ENCODE measurements at places on chromosomes 5 and 9.

DNA sequence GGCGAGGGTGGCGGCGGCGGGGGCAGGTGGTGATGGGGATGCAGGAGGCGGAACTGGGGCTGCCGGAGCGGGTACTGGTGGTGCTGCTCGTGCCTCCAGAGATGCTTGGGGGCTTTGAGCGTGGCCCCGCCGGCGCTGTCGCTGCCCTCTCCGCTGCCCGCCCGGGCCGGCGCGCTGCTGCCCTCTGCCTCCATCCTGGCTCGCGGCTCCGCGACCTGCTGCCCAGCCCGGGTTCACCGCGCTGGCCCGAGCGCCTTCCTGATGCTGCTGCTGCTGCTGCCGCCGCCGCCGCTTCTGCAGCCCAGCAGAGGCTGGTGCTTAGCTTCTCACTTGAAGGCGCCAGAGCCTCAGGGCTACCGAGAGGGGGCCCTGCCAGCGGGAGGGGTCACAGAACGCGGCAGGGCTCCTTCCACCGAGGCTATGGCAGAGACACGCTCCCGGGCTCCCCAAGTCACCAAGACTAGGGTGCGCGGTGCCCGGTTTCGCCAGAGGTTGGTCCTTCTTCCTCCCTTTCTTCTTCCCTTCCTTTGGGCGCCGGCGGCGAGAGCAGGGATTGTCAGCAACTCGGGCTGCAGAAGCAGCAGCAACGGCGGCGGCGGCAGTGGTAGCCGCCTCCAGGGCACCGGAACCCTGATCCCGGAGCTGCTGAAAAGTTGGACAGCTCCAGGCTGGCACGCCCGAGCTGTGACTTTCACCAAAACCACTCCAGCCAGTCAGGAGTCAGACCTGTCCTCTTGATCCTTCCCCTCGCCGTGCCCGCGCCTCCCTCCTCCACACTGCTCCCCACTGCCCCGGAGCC, at the start of gene PDE4D:
TSS of gene PDE4D (minus strand) at position 298 of the 799 bp plus-strand sequence.
- DNase-seq: no peak

GRCh38 chr9:34574571-34574970, 15.0 kb downstream of the CNTFR start:
- no peak for DNase-seq

GRCh38 chr9:116288658-116289057, 135.1 kb downstream of the PAPPA start:
- no peak for DNase-seq

DNA sequence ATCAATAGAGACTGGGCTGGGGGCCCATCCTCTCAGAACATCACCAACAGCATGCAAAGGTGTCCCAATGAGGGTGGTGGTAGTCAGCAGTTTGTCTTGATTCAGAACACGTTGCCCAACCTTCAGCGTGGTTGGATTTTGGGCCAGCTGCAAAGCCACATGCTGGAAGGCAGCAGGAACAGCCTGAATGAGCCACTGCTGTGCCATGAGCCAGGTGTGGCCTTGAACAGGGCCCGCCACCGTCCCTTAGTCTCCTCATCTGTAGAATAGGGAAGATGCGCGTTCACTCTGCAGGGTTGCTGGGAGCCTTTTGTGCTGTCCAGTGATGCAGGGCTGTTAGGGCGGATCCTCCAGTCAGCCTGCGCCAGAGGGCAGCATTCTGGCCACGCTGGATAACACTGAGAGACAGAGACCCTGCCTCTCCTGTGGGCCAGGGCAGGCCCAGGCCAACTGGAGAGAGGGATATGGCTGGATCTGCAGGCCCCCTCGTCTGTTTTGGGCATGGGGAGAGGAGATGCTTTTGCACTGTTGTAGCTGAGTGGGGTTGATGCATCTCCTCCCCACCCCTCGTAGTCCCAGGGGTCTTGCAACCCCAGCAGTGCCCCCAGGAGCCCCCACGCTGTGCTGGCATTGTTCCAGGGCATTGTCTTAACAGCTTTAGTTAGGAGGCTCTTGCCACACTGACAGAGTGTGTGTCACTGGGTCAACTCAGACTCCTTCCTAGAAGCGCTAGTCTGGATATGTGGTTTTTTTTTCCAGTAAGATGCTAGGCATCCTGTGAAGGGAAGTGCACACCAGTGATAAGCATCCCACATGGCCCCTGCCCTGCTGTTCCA, 42.1 kb downstream of the SLC46A2 start:
- DNase-seq: no peak

DNA sequence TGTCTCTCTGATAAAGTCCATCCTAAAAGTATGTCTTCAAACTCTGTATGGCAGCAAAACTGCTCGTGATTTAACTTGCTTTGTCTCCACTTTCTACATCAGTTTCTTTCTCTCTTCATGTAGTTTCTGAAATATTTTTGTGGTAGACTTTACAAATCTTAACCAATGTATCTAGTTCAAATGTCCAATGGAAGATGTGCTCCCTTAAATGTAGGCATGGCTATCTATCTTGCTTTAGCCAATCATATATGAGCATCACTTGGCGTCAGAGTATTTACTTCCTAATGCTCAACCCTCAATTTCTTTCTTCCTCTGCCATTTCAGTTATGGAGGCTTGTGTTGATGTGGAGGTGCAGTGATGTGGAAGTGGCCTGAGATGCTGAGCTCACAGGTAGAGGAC, 206.1 kb upstream of the ZNF608 start:
- no peak for DNase-seq

- DNase-seq: no peak
Observed at GRCh38 chr5:173712609-173713175, 96.2 kb upstream of the BOD1 start.

GRCh38 chr5:119316906-119317305, 38.9 kb upstream of the TNFAIP8 start:
- no peak for DNase-seq

- DNase-seq: no peak
Observed at GRCh38 chr9:90517103-90517502, 125.5 kb downstream of the DIRAS2 start.

GRCh38 chr9:129547869-129548570, 72.9 kb downstream of the C9orf50 start:
- DNase-seq: no peak

DNA sequence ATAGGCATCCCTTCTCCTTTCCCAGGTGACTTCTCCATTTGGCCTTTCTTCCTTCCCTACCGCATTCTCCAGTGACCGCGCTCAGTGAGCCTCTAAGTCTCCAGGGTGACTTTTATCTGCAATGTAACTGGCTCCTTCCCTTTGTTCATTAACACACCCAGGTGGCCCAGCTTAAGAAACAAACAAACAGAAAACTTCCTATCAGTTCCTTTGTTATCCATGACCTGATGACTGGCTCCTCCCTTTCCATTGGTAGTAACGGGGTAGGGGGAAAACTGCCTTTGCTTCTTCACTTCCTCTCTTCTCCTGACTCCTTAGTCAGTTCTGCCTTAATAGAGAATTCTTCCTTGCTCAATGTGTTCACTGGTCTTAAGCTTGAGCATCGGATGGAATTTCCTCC, 7.0 kb upstream of the SH3GL2 start:
- no peak for DNase-seq

- peak; percentile 63 for DNase-seq
Observed at GRCh38 chr5:93192087-93192486, 388.9 kb downstream of the NR2F1-AS1 start.

GRCh38 chr5:177444106-177445051, 2.2 kb upstream of the PRR7 start:
- no peak for DNase-seq

DNA sequence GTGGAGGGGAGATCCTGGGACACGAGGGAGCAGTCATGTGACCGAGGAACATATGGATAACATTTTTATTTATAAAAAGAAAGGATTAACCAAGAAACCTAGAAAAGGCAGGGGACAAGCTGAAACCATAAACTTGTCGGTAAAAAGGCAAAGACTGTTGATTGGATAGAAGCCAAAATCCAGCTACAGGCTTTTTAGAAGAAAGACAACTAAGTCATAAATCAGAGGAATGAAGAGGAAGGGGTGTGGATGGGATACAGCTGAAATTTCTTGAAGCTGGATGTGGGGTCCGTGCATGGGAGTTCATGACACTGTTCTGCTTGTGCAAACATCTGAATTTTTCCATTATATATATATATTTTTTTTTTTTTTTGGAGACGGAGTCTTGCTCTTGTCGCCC, 110.7 kb upstream of the PHYKPL start:
- no peak for DNase-seq

DNA sequence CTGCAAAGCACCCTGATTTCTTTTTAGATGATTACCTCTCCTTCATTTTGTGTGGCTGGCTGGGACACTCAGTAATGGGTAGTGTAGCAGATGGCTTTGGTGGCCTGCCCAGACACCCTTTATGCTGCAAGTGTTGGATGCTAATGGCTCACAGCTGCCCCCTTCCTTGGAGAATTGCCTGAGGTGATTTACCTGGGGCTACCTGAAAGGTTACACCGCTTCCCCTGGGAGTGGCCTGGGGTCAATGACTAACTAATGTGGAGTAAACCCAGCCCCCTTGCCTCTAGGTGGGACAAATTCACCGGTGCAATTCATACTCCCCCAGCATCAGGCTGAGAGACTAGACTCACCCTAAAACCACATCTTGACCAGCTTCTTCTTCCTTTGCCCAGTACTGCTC, 23.5 kb upstream of the HAND1 start:
- no peak for DNase-seq

DNA sequence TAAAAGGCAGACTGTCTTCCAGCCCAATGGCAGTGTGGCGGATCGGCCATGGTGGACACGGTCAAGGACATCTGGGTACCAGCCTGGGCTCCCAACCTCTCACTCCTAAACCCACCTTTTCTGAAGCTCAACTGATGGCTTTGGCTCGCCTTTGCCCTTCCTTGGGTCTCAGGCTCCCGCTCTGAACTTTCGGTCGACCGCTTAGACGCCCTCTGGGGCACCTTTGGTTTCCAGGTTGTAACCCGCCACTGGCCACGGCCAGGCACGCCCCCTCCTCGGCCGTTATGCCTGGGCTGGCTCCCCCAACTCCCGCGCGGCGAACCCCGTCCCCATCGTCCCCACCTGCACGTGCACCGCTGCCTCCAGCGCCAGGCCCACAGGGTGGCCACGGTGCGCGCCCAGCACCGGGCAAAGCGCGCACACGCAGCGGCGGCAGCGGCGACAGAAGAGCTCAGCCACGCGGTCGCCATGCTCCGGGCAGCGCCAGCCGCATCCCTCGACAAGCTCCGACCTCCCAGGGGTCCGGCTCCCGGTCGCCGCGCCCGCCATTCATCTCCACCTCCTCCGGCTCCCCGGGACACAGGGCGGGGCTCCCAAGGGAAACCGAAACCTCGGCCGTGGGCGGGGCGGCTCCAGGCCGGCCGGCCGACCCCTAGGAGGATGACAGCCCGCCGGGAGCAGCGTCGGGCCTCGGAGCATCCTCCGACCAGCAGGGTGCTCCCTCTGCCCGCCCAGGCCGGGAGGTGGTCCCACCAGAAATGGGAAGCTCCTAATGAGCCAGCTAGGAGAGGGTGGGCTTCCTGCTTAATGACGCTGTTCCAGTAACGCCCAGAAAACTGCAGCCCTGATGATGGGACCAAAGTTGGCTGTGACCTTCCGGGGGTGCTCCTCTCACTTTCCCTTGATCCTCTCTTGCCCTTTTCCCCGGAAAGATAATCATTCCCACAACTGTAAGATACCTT, at the start of gene TRIM14:
TSS of gene TRIM14 (minus strand) at position 583 of the 962 bp plus-strand sequence. CDS start at position 549, 34 bp downstream.
- DNase-seq: peak; percentile 31

GRCh38 chr9:132663117-132663516, 6.7 kb downstream of the DDX31 start:
- DNase-seq: no peak

DNA sequence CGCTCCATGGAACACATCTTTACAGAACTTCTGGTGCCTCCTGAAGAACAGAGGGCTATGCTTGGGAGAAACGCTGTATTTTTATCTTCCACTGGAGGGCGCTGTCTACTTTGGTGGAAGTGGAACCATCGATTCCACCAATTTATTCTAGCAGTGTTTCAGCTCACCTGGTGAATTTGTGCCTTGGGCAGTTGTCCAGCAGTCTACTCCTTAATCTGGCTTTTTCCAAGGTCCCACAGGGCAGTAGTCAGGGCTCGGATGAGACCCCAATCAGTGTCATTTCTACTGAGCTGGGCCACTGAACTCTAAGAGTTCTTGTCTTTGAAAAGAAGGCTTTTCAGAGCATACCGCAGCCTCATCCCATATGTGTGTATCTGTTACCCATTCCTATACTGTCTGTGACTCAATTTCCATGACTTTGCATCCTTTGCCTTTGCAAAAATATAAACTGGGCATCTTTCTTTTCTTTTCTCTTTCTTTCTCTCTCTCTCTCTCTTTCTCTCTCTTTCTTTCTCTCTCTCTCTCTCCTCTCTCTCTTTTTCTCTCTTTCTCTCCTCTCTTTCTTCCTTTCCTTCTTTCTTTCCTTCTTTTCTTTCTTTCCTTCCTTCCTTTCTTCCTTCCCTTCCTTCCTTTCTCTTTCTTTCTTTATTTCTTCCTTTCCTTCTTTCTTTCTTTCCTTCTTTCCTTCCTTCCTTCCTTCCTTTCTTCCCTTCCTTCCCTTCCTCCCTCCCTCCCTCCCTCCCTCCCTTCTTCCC, 138.4 kb upstream of the ZNF618 start:
- DNase-seq: peak; percentile 56

GRCh38 chr9:21542787-21543186, 60.7 kb upstream of the IFNE start:
- no peak for DNase-seq

GRCh38 chr9:83656032-83656680, 33.2 kb downstream of the IDNK start:
- no peak for DNase-seq

DNA sequence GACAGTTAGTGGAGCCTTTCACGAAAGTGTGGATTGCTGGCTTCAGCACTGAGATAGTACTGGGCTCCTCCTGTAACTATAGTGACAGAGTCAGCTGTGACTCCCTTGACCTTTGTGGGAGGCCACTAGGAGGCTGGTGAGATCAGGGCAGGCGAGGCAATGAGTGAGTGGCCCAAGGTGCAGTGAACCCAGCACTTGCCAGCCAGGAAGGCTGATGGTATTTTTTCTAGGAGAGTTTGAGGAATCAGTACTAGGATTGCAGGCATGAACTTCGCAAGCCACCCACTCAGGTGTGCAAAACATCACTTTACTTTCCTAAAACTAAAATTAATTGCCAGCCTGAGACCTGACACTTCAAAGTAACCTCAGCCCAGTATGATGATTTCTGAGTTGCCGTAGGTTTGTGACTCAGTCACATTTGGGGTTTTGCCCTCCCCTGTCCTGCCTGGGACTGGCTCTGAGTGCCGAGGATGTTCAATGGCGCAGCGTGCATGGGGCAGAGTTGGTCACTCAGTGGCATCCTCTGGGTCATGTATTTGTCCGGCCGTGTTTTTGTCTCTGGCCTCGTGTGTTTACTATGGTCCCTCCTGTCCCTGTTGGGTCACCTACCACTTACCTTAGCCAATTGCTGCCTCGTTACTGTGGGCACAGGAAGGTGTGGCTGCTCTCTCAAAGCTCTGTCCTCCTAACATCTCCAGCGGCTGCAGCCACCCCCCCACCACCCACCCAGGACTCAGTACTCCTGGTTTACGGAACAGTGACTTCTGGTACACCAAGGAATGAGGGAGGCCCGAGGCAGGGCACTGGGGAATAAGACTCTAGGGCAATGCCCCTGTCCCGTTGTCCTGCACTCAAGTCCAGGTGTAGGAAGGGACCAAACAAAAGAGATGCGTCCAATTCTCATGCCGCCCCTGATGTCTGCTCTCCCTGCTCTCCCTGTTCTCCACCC, 67.2 kb downstream of the IL31RA start:
- DNase-seq: no peak

Data from NCI-H460 (cell line).